Activated CD4-positive, CD25-positive, alpha-beta regulatory T cell (primary cell): ENCODE measurements at places on chromosomes 13 and 19.
A peak's percentile ranks its signal among the peaks of the same experiment; 100 is the strongest.

DNA sequence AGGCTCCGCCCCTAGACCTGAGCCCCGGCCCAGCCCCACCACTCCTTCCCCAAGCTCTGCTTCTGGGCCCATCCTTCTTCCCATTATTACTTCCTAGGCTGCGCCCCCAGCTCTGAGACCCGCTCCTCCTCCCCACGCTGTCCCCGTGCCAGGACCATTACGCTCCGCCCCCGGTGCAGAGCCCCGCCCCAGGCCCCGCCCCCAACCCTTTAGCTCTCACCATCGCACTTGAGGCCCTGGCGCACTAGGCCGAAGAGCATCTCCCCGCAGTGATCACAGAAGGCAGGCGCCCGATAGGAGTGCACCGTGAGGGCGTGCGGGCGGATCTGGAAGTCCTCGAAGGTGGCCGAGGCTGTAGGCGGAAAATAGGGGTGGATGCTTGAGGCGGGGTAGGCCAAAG lies 6.2 kb downstream of the PRKD2 start:
- DNase-seq, result no peak

DNA sequence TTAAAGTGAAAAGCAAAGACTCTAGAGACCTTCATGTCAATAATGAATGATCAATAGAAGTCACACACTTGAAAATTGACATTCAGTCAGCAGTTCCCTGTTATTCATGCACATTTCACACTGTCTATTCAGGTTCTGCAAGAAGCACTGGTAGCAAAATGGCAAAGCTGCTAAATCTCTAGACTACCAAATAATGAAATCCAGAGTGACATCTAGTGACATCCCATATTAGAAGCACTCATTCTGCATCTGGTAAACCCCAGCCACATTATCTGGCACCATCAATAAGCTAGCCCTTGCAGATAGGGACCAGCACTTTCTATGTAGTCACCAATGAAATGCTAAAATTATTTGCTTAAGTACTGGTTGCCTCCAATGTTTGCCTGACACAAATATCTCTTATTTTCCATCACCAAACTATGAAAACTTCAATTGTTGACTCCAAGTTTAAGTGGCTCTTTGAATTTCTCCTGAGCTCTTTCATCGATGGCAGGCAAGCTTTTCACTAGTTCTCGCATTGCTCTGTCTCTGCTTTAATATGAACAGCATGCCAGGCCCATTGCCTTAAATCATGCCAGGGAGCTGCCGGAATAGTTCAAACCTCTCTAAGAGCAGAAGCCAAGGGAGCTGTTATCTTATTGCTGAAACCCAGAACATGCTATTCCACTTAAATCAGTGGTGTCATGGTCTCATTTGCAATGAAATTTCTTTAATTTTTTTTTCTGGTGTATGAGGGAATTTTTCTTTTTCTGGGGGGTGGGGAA lies 409.9 kb downstream of the MZT1 start:
- no peak for DNase-seq

- no peak for DNase-seq
These were observed at the start of gene IGFL3 for GRCh38 chr19:46124638-46125115. Gene IGFL3 (minus strand): TSS chr19:46124688. CDS start chr19:46124649, 39 bp downstream.

- DNase-seq, result no peak
These were observed 38.2 kb downstream of the NFIC start for GRCh38 chr19:3404324-3405260.

GRCh38 chr19:38234615-38235014 lies 10.6 kb upstream of the DPF1 start:
- no peak for DNase-seq

GRCh38 chr13:67855741-67856238 lies 625.7 kb upstream of the PCDH9 start:
- DNase-seq, result no peak

DNA sequence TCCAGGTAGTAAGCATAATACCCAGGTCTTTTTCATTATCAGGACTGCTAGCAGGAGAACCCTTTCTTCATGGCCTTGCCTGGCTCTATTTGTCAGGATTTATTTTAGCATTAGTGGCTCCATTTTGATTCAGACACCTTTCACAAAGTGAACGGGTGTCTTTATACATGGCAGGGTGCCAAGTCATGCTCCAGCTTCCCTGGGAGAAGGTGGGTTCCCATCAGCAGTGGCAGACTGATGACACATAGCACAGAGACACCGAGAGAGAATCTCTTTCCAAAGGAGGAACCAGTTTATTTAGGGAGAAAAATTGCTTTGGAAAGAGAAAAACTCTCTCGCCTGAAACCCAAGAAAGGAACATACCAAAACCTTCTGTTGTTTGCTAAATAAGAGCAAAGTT lies 135.3 kb upstream of the TMTC4 start:
- no peak for DNase-seq

DNA sequence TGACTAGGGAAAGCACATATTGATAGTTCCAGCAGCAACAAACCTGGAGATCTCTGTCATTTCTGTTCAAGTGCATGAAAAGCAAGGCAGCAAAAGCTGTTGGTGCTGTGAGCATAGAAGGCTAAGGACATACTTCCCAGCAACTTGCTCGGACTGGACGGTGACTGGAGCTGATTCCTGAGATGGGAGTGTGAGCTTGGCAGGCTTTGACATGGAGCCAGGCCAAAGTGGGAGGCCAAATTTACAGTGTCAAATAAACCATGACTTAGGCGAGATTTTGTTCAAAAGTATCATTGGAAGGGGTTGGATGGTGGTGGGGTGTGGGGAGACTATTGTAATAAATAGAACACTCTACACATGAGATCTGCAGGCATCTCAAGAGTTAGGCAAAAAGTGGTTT lies 5.9 kb upstream of the ARGLU1 start:
- DNase-seq, result no peak

- DNase-seq, result no peak
These were observed 40.1 kb downstream of the PSPC1 start for GRCh38 chr13:19742643-19743042.

GRCh38 chr13:45231722-45232121 lies 30.9 kb upstream of the KCTD4 start:
- no peak for DNase-seq

GRCh38 chr19:3151563-3152418 lies 16.0 kb downstream of the GNA15 start:
- no peak for DNase-seq

GRCh38 chr19:58434217-58434616 lies 5.7 kb downstream of the ZNF132 start:
- DNase-seq, result no peak

DNA sequence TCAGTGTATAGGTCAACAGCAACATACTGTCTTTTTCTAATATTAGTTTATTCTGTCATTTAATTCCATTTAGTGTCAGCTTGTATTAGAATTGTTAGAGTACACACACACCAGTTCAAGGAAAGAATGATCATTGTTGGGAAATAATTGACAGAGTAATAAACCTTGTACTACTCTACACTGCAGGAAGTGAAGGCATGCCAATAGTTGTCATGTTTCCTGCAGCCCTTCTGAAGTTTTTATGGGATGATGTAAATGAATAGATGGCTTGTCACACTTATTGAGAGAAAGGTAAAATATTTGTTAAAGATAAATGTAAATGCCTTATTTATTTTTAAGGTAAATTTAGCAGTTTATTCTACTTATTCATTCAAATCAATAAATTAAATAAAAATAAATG lies 306.9 kb upstream of the KLHL1 start:
- DNase-seq, result no peak

- no peak for DNase-seq
These were observed 19.0 kb upstream of the LEUTX start for GRCh38 chr19:39759457-39760184.

- DNase-seq, result no peak
These were observed 29.0 kb downstream of the CARS2 start for GRCh38 chr13:110676595-110677587.

DNA sequence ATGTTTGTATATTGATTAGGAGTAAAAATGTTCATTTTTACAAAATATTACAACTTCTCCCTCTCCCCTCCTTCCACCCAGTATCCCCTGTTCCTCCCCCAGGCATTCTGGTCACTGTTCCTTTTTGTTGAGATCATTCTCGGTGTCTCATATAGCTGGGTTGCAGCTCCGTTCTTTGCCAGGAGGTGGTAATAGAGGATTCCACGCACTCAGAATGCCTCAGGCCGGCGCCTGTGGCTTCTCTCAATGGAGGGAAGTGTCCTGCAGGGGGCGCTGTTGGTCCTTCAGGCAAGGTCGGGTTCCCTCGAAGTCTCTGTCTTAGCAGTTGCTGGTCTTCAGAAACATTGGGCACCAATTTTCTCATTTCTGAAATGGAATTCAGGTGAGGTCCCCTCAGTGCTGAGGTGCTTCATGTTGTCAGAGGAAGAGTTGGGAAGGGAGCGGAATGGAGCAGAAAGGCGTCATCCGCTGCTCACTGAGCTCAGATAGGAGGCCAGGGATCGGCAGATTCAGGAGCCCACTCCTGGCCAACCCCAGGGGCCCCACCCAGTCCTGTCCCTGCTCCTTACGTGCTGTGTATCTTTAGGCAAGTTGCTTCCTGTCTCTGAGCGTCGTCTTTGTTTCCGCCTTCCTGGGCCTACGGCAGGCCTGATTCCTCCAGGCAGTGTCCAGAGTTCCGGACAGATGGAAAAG lies 10.3 kb upstream of the GARIN5A start:
- DNase-seq, result peak; percentile 16

DNA sequence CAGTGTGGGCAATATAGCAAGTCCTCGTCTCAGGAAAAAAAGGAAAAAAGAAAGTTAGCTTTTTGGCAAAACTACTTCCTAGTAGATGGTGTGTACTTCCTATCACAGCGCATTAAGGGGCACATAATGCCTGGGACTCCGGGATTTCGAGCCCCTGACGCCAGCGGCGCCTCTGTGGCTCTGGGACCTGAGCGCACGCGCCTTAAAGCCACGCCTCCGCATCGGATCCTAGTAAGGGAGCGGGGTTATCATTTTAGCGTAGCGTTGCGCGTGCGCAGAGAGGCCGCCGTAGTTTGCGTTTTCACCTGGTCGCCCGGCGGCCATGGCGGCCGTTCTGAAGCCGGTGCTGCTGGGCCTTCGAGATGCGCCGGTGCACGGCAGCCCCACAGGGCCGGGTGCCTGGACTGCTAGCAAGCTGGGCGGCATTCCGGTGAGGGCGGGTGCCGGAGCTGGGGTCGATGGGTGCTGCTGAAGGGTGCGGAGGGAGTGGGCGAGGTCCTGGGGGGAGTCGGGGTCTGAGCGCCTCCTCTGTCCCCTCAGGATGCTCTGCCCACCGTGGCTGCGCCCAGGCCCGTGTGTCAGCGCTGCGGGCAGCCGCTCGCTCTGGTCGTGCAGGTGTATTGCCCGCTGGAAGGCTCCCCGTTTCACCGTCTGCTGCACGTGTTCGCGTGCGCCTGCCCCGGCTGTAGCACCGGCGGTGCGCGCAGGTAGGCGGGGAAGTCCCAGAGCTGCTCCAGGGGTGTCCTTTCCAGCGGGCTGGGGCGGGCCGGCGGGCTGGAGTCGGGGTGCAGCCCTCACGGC lies at the start of gene PDCD2L:
Gene PDCD2L (plus strand): TSS at position 291 of the 801 bp plus-strand sequence. CDS start 32 bp downstream, at position 323.
- DNase-seq, result peak; percentile 80

GRCh38 chr13:46606970-46607369 lies 54.0 kb downstream of the LRCH1 start:
- DNase-seq, result no peak

GRCh38 chr19:34317311-34317927 lies 47.6 kb upstream of the GPI start:
- no peak for DNase-seq
